ENCODE measurements at places on chromosomes 7 and 10.

DNA sequence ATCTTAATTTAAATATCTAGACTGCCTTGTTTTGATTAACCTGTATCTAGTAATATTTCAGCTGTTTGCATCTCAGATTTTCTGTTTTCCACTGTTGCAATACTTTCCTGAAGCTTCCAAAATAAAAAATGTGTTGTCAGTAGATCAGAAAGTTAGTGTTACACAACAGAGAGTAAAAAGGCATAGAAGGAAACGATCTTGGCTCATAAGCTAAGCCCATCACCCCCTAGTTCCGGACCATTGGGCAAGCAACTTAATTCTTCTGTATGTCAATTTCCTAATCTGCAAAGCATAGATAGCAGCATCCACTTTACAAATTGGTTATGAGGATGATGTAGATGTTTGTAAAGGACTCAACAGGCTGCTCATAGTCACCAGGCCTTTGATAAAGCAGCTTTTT is 4.4 kb downstream of the PON3 start:
- no peak for DNase-seq

GRCh38 chr7:155256761-155257481 is 40.8 kb upstream of the INSIG1 start:
- no peak for DNase-seq

- DNase-seq = no peak
Measured at GRCh38 chr10:31299119-31299518, 19.9 kb upstream of the ZEB1 start.

- no peak for DNase-seq
Measured at GRCh38 chr10:44382981-44383748, 1.7 kb downstream of the CXCL12 start.

- DNase-seq = no peak
Measured at GRCh38 chr10:14676732-14677131, 98.0 kb downstream of the FAM107B start.

DNA sequence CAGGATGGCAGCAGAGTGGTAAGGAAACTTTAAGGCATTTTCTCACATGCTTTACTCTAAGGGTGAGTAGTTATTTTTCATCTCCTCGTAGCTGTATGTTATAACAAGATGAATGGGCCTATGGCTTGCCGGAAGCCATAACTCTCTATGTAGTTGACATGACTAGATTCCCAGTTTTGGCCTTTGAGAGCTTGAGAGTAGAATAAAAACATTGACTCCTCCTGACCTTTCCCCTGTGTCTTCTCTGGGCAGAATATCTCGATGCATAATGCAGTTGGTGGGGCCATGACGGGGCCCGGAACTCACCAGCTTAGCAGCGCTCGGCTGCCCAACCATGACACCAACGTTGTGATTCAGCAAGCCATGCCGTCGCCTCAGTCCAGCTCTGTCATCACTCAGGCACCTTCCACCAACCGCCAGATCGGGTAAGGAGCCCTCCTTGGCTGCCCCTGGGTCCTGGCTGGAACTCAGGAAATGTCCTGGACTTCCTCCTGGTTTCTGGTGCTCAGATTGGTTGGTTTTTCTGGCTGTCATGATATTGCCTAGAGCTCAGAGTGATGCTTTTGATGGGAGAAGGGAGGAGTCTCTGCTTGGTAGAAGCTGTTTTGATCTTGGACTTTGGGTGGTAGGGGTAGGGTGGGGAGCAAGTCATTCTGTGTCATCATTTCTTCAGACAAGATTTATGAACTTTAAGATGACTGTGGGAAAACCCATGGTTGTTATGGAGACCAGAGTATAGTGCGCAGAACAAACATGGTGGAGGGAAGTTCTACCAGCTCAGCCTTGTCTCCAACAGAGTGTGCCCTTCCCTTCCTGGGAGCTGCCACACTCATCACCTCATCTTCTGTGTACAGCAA is 158.0 kb downstream of the CREB5 start:
- DNase-seq = no peak

- DNase-seq = no peak
Measured at GRCh38 chr10:78813526-78813925, 255.2 kb upstream of the ZMIZ1 start.

GRCh38 chr7:155357573-155358041 is 59.9 kb downstream of the INSIG1 start:
- no peak for DNase-seq

DNA sequence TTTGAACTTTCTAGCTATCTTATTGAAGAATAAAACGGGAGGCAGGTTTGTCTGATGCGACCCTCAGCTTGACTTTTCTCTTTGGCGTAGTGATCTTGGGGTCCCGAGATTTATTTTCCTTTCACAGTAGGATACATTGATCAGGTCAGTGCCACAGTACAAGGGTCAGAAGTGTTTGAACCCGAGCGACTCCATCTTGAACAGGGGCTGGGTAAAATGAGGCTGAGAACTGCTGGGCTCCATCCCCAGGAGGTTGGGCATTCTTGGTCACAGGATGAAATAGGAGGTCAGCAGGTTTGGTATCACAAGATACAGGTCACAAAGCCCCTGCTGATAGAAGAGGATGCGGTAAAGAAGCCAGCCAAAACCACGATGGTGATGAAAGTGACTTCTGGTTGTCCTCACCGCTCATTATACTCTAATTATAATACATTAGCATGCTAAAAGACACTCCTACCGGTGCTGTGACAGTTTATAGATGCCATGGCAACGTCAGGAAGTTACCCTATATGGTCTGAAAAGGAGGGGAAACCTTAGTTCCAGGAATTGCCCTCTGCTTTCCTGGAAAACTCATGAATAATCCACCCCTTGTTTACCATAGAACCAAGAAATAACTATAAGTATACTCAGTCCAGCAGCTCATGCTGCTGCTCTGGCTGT is 3.0 kb upstream of the TECPR1 start:
- no peak for DNase-seq

DNA sequence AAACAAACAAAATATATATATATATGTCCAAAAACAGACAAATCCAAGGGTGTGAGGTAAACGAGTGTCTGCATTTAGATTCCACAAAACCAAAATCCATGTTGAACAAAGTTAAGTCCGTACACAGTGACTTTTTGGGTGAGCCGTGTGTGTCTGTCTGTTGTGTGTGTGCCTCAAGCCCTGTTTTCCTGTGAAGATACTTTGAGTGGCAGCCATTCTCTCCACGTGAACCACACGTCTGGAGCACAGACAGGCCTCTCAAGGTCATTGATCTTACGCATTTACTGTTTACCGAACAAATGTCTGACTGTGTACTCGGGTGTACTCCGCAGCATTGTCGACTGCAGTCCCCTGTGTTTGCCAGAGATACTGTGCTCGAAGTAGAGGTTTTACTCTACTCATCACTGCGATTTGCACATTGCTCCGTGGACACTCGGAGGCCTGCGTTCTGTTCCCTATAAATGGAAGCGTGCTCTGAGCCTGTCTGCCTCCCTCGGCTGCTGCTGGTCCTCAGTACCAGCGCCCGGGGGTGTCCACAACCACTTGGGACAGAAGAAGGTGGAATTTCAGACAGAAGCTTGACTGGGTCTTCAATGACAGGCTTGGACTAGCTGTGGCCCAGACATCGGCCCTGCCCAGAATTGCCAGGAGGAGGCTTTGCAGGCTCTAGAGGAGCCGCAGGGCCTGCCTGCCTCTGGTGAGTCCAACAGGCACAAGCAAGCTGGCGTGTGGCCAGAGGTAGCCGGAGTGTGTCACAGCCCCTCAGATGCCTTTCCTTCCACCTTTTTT is 22.1 kb downstream of the CYP17A1 start:
- DNase-seq = no peak

DNA sequence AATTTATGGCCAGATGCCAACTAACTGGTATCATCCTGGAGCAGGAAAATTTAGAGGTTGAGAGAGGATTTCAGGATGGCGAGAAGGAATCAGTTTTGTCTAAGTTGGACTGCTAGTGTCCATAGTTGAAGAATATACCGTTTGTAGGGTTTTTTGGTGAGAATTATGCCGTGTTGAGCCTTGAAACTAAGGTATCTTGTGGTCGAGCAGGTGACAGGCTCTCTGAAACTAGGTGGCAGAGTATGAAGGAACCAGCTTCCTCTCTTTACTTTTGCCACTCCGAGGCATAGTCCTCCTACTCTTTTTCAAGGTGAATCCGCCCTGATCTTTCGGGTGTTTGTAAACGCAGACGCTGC is 9.7 kb downstream of the MDFIC start:
- DNase-seq = no peak

DNA sequence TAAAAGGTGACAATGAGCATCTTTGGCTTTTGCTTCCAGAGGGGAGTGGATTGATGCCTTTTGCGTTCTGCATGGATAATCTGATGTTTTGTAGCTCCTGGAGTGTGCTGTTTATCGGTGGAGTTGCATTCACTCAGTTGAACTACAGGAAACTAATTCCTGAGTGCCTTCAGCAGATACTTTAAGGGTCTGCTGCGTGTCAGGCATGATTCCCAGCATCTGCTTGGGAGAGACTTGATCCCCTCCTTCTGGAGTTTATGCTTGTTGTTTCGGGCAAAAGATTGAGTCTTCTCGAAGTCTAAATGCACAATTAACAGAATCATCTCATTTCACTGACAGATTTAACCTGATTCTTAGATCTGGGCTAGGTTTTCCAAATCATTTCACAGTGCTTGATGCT is 46.2 kb downstream of the CELF2 start:
- DNase-seq = no peak

- no peak for DNase-seq
Measured at GRCh38 chr7:42831718-42832522, 80.0 kb downstream of the C7orf25 start.

Data from stimulated activated CD4-positive, alpha-beta T cell treated with anti-CD3 and anti-CD28 coated beads, Interleukin-15, amount 100 ng/mL, for 1 hour (primary cell).